ENCODE measurements at places on chromosomes 6 and 20.

GRCh38 chr6:14017626-14018475, 93.1 kb downstream of the RNF182 start:
- DNase-seq: no peak

DNA sequence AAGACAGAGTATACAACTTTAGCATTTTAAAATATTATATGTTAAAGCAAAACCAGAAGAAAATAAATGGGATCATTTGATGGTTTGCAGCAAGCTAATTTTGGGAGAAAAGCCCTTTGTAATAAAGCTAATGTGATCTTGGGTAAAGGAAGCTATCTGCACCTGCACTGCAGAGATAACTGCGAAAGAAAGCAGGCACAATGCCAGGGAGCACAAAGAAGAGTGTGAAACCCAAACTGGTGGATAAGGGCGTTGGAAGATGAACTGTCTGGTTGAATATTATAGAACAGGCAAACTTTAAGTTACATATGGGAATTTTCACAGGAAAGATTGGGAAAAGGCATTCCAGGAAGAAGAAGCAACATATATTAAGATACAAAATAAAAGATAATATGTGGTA, 179.2 kb upstream of the KHDRBS2 start:
- DNase-seq: no peak

GRCh38 chr20:35000311-35000921, 44.7 kb downstream of the MYH7B start:
- DNase-seq: no peak

- no peak for DNase-seq
Observed at GRCh38 chr20:995170-995569, 6.9 kb downstream of the RSPO4 start.

- peak; percentile 51 for DNase-seq
Observed at GRCh38 chr6:12383448-12383847, 93.3 kb downstream of the EDN1 start.

DNA sequence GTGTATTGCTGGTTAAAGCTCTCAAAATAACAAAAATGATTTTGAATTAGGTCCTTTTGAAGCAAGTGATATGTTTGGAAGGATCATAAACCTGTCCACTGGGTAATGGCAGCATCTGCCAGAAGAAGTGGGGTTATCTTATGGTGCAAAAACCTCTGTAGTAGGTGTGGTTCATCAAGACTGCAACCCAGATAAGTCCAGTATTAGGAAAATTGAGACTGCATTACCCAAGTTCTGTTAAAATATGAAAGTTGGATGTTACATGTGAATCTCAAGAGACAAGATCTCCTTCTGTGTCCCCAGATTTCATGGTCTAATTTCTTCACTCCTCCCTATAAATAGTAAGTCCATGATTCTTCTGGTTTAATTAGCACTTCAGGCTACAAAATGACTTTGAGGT, 59.4 kb downstream of the RPRD1B start:
- no peak for DNase-seq

GRCh38 chr6:125393449-125393858, 91.7 kb upstream of the HDDC2 start:
- DNase-seq: peak; percentile 23

DNA sequence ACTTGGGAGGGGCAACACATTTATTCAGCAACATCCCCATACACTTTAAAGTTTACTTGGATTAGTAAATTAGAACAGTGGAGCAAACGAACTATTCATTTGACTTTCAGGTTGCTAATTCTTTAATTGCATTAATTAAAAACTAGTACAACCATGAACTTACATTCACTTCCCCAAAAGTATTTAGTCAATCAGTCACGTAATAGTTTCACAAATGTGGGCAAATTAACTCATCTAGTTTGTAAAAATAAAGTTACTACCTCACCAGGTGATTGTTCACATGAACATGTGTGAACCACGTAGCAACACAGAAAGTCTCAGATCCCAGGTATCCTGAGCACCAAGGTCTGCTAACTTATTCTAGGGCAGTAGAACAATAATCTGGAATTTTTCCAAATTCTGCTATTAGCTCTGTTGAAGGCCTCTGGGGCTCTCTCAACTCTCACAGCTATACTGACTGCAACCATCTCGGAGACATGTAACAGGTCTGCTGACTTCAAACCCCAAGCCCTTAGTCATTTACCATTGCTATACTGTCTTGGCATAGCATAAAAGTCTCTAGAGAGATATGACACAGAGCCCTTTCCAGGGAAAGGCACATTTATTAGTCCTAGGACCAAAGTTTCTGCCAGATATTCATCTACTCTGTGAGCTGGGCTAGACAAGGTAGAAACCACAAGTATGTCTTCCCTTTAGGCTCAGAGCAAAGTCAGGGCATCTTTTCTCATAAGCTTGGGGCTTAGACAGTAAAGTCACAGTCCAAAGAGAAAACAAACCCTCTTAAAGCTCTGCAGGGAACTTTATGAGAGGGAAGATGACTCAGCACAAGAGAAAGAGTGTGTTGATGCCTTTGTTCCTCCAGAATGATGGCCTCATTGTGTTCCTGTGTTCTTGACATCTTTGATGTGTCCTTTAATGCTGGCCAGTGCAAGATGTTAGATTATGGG, 50.9 kb upstream of the CCDC28A start:
- no peak for DNase-seq

DNA sequence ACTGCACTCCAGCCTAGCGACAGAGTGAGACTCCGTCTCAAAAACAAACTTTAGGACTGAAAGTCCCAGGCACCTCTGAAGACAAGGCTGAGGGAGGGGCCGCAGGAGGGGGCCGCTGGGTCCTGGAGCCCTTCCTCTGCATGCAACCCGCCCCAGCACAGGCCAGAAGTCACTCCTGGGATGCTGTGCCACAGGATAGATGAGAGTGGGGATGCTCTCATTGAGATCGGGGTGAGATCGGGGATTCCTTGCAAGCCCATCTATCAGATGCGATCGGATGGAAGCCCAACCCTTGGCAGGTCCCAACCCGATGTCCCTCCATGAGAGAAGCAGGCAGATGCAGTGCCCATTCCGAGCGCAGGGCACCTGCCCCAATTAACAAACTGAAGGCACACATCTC, 66.5 kb downstream of the WDR27 start:
- no peak for DNase-seq

DNA sequence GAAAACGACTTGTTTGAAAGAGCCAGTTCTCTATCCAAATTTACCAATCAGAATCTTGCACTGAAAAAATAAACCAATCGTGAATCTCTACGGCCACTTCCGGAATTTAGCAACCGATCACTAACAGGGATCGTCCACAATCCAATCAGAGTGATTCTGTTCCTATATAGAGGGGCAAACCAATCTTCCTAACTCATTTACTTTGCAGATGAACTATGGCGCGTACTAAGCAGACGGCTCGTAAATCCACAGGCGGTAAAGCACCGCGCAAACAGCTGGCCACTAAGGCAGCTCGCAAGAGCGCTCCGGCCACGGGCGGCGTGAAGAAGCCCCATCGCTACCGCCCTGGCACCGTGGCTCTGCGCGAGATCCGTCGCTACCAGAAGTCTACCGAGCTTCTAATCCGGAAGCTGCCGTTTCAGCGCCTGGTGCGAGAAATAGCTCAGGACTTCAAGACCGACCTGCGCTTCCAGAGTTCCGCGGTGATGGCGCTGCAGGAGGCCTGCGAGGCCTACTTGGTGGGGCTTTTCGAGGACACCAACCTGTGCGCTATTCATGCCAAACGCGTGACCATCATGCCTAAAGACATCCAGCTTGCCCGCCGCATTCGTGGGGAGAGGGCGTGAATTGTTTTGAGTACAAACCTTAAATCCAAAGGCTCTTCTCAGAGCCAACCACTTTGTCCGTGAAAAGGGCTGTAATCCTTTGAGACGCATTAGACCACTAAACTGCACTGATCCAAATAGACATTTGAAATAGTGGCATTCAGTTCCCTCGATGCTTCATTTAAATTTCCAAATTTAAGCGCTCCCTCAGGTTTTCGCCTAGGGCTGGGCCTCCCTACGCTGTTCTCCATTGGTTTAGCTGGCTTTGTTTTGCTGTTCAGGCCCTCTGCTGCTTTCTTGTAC, 138.0 kb downstream of the HFE start:
- DNase-seq: no peak

Data from GM13976 (cell line).